Activated CD8-positive, alpha-beta memory T cell treated with anti-CD3 and anti-CD28 coated beads for 1 hour (primary cell): ENCODE measurements at places on chromosomes 4 and X.

DNA sequence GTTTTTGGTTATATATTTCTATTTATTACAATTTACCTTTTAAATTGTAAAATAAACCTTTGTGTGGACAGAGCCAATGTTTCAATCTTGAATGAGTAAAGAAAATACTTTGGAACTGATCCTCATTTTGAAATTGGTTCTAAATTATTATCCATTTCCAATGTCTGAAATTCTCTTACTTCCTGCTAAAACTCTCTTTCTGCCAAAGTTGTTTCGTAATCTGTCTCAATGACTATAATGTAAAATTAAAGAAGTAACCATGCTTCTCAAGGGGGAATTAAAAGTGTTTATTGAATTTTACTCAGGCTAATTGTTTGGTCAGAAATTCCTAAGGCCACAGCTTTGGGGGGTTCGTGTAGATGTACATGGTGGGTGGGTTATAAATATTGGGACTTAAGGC lies 34.8 kb downstream of the YIPF6 start:
- DNase-seq: no peak

DNA sequence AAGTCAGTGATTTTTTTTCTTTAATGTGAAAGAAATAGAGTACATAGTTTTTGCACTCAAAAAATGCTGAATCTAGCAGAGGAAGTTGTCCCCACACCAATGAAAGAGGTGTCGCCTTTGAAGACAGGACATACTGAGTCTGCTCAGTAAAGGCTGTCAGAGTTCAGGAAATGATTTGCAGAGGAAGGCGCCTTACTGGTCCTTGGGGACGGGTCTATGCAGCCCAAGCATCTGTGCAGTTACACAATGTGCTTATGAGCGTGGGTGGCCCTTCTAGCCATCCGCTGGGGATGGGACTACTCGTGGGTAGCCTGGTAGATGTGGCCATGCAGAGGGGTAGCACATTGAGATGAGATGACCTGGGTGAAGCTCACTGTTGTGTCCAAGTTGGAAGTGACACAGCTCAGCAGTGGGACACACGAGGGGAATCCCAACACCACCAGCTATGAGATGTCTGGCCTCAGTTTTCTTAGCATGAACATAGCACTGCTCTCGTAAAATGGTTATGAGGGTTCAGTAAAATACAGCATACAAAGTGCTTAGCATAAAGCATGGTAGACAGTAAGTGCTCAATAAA lies 116.5 kb upstream of the RBPJ start:
- no peak for DNase-seq

GRCh38 chr4:23890369-23891063 lies 669 bp upstream of the PPARGC1A start:
- DNase-seq: no peak

DNA sequence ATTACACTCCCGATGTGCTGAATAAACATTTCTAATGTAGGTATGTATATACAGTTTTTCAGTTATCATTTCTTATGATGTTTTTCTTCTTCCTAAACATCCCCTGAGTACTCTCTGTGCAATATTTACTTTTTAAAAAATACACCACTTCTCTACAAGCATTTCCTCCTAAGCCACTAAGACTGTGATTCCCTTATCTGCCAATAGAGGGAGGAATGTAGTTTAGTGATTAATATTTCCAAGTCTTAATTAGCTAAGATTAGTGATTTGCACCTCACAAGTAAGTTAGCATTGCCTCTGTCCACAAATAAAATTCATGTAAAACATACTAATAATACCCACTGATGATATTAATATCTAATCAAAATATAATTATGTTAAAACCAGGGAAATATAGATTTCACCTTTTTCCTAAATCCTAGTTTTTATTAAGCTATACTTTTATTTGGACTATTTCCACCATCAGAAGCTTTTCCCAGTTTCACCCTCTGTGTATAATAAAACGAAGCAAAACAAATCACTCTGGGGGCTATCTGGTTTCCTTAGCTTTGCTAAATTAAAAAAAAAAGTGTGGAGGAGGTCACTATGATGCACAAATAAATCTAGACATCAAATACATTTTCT lies 909.1 kb downstream of the FAT4 start:
- no peak for DNase-seq

- DNase-seq: no peak
Measured at GRCh38 chr4:99891351-99891750, 2.9 kb downstream of the LAMTOR3 start.

- DNase-seq: no peak
Measured at GRCh38 chr4:7607156-7607910, 172.6 kb upstream of the PSAPL1 start.

GRCh38 chr4:88659055-88659889 lies 38.4 kb downstream of the NAP1L5 start:
- DNase-seq: no peak

DNA sequence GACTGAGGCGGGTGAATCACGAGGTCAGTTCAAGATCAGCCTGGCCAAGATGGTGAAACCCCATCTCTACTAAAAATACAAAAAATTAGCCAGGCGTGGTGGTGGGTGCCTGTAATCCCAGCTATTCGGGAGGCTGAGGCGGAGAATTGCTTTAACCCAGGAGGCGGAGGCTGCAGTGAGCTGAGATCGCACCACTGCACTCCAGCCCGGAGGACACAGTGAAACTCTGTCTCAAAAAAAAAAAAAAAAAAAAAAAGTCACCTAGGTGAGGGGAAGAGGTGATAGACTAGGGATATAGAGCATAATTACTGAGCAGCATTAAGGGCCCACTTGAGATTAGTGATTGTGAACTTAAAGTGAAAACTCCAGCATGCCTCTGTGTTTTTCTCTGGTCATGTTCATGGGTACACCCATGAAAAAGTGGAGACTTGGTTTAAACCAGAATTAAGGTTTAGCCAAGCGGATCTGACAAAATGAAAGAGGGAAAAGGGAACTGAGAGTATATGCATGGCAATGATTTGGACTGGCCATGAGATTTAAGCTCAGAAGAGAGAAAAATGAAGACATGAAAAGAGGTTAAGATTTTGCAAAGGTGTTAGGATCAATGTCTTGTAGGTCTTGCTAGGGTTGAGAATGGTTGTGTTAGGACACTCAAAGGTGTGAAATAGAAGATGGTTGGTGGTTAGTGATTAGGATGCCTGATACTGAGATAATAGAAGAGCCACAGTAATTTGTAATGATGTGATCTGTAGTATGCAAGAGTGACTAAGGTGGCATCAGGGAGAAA lies 105.0 kb downstream of the RAB28 start:
- DNase-seq: no peak

GRCh38 chrX:118254611-118255010 lies 91.3 kb upstream of the WDR44 start:
- no peak for DNase-seq

GRCh38 chrX:134171661-134172587 lies 65.1 kb upstream of the CCDC160 start:
- DNase-seq: no peak

GRCh38 chrX:153926858-153927671 lies 1.0 kb upstream of the ARHGAP4 start:
- DNase-seq: peak; percentile 51

DNA sequence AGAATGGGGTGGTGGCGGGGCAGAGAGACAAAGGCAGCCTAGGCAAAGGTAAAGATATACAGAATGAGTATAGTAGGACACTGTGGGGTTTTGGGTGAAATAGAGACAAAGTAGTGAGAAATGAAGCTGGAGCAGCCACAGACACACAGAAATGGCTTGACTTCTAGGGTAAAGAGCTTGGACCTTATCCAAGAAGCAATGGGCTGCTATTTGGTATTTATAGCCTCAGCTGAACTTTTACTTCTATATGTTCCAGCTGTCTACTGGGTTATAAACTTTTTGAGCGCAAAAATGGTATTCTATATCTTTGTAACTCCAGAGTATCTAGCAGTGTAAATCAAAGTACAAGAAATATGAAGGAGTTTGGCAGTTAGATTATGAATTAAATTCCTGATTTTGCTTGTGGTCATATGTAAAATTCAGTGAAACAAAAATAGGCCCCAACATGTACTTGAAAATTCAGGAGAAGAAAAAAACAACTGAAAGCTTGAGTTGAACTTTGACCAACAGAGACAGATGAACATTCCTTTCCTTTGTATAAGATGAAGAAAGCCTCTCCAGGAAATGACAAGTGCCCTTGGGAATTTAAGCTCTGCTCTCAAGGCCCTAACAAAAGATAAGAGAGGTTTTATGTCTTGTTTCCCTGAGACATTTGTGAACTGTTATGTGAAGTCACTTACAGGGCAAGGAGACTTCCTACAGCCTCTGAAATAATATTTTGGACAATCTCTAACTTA lies 354.1 kb downstream of the CHIC1 start:
- DNase-seq: no peak

DNA sequence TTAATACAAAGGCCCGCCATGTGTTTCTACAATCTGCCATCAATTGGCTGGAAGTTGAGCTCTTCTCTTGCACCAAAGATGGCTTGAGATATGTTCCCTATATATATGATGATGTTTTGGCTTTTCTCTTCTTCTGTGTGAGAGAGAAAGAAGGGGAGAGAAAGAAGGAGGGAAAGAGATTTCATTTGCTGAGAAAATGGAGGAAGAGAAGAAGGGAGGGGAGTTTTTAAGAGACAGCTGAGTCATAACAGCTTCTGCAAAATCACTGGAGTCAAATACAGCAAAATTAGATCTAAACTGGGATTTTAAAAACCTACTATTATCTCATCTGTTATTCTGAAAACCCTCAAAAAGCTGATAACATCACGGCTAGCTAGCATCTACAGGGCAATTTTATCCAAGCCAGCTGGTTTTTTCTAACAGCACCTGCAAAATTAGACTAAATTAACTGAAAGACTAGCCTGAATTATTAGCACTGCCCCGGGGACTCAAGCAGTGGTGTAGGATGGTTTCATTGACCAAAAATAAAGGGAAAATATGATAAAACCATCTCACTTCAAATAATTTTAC lies 647.6 kb upstream of the ACTRT1 start:
- no peak for DNase-seq
